Stimulated activated CD8-positive, alpha-beta memory T cell treated with anti-CD3 and anti-CD28 coated beads, Interleukin-7, amount 100 ng/mL, for 4 hours (primary cell): ENCODE measurements at places on chromosomes 4 and X.

DNA sequence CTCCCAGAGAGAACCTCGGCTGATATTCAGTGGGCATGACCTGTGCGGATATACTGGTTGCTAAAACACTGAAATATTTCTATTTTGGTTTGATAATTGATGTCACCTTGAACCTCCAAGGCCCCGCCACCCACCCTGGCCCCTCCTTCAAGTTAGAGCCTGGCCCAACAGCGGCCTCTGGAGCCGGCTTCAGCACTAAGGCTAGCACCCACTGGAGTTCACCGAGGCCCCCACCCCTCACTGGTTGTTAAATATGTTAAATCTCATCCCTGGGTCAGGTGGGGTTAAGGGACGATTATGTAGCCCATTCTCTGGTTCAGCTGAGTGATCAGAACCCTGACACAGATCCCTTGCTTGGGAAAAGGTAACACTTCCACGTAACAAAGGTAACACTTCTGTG lies 24.3 kb downstream of the SEL1L3 start:
- no peak for DNase-seq

DNA sequence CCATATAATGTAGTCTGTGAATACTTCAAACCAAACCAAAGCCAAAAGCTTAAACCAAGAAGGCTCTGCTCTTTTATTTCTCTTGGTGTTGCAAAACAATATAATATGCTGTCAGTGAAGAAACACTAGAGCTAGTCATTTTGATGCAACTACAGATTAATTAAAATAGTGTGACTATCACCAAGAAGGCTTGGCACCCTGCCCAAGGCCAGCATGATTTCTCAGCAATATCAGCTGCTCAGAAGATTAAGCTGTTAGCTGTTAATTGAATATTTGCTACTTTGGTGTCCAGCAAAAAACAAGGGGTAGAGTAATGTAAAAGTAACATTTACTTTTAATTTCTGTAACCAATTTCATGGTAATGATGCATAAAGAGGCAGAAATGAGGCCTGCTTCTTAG lies 104.9 kb upstream of the PRPS2 start:
- no peak for DNase-seq

GRCh38 chrX:112851161-112851779 lies 10.6 kb upstream of the AMOT start:
- no peak for DNase-seq

- no peak for DNase-seq
Observed at GRCh38 chrX:148474030-148474429, 26.4 kb upstream of the AFF2 start.

GRCh38 chr4:32826169-32826568 lies 2106.0 kb downstream of the PCDH7 start:
- no peak for DNase-seq

DNA sequence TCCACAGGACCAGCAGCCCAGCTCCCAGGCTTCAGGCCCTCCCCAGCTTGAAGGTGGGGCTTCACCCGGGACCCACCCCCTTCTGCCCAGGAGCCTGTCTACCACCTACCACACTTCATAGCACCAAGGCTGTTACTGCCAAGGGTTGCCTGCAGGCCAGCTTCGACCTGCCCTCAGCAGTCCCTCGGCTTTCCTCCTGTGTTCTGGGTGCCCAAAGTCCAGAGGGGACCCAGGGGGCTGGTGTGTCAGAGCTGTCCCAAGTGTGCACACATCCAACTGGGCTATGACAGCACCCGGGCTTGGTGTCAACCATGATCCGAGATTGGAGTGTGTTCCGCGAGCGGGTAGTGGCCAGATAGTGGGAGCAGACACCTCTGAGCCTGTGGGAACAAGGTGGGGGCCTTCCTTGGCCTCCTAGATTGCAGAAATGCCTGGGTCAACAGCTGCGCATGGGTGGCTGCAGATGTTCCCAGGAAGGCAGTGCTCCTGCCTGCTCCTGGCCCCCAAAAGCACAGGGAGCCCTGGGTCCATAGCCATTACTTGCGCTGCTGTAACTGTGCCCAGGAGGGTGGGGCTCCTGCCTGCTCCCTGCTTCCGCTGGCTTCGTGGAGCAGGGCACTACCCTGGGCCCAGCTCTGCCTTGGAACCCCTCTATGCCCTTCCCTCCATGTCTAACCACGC lies 16.8 kb downstream of the SULT1B1 start:
- DNase-seq = no peak

- no peak for DNase-seq
Observed at GRCh38 chr4:102647117-102647516, 113.7 kb downstream of the MANBA start.

GRCh38 chr4:90254357-90254756 lies 127.2 kb downstream of the CCSER1 start:
- no peak for DNase-seq

GRCh38 chr4:25749150-25749794 lies 93.6 kb downstream of the SLC34A2 start:
- DNase-seq = no peak

DNA sequence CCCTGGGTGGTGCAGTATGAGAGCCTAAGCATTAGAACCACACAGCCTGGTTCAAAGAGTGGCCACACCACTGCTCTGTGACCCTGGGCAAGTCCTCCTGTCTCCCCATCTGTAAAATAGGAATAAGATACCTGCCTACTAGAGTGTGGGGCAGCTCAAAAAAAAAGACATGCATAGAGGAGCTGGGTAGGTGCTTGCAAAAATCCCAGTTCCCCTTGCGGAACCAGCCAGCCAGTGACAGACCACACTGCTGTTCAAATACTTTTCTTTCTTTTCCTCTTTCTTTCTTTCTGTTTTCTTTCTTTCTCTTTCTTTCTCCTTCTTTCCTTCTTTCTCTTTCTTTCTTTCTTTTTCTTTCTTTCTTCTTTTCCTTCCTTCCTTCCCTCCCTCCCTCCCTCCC lies 63.0 kb upstream of the TRIM2 start:
- DNase-seq = no peak

DNA sequence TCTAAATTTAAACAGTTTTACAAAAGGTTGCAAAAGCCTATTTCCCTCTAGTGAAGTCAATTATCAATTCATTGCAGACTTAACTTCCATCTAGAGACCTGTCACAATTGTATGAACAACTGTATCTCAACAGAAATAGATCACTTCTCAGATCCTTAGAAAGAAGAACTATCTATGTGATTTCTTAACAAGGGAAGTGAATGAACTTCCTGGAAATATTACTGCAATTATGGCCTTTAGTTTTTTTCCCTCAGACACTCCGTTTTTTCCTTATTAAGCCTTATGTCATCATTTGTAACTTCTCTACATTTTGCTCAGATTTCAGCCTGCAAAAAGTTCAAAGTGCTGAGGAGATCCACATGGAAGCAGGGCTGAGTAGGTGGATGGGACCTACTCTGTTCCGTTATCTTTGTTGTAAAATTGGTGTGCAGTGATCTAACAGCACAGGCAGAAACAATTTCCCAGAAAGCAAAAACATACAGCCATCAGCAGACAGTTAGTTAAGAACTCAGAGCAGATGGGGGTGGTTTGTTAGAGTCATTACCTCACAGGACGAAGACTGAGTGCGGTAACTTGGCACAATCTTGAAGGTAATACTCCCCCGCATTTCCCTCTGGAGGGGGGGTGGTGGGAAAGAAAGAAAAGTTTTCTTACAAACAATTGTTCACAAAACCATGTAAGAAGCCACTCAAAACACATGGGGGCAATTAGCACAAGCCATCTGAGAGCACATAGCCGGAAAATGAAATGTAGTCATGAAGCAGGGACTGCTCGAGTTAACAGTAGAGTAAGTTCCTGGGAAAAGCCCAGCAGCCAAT lies 112.3 kb downstream of the NYX start:
- peak; percentile 19 for DNase-seq

GRCh38 chr4:169064296-169064695 lies 54.2 kb upstream of the CBR4 start:
- DNase-seq = no peak

GRCh38 chrX:9434051-9434550 lies 30.8 kb upstream of the TBL1X start:
- DNase-seq = no peak

DNA sequence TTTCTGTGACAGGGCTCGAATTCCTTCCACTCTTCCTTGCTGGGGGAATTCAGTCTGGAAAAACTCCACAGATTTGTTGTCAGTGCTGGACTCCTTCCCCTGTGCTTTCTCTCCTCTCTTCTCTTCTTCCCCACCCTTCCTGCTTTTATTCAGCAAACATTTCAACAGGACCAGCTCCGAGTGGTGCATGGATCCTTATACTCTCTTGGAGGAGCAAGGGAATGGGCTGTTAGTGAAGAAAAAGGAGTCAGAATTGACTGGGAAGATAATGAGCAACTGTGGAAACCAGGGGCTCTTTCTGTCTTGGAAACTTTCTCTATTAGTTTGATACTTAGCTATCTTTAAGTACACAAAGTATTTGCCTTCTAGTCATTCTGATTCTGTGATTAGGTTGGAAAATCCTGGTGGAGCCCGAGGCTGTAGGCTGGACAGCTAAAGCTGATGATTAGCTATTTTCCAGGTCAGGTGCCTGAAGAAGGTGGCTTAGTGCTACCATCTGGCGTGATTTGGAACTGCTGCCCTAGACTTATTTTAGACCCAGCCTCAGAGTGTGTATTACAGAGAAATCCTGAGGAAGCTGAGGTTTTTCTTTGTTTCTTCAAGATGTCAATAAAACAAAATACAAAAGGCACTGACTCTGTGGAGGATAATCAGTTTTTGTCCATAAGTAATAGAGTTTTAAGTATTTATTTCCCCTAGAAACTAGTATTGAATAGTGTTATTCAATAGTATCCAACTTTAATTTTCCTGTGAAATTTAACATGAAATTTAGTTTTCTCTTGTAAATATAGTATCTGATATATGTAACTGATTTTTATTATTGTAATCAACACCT lies 38.4 kb downstream of the NAP1L5 start:
- DNase-seq = no peak

DNA sequence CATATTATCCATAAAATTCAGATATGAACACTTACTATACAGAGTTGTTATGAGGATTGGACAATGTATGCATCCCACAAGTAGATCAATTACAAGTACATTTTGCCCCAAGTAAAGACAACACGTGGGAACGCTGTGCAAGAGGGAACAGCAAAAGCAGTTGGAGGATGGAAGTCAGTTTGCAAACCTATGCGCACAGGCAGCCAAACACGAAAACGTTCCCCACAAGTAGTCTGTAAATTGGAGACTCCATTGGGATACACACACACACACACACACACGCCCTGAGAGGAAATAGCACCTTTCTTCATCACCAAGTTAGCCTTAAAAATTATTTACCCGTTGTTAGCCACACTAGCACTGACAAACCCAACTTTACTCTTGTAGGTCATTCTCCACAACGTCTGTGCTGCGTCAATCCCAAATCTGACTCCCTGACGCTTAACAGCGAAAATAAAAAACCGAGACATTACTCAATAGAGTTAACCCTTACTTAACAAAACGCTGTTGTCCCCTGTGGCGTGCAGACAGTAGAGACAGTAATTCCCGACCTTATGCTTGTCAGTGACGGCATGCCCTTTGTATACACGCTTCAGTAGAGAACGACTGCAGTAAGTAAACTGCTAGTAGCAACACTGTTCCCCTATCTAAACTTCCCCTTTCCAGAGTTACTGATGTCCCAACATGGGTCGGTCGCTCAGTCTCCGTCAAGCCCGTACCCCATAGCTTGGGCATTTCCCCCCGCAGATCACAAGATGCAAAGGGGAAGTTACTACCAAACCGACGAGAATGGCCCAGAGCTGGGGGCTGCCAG lies 730 bp downstream of the MANBA start:
- no peak for DNase-seq

DNA sequence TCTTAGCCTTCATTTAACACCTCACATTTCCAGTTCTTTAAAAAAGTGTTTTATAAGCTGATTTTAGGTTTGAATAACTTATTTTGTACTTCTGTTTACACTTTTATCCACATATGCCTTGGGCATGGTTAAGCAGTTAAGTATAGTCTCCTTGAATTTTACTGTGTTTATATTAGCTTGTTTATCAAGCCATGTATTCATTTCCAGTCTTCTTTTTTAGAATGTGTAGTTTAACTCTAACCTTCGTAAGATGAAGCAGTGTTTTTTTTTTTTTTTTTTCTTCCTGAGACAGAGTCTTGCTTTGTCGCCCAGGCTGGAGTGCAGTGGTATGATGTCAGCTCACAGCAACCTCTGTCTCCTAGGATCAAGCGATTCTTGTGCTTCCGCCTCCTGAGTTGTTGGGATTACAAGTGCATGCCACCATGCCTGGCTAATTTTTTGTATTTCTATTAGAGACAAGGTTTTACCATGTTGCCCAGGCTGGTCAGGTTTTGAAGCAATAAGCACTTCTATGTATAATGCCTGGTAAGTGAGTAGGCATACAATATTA lies 42.5 kb downstream of the BMP2K start:
- no peak for DNase-seq

DNA sequence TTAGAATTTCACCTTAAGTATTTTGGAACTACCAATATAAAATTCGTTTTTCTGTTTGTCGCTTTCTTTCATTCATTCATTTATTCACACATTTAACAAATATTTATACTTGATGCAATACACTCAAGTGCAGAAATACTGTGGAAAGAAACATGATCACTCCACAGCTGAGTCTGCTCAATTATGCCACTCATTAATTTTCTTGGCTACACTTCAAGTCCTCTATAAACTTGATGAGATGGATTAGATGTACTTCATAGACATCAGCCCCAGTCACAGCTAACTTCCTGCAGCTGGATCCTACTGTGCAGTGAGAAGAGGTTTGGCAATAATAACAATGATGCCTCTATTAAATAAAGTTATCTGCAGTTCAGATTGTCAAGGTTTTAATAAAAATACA lies 208.1 kb downstream of the PDGFC start:
- DNase-seq = no peak

DNA sequence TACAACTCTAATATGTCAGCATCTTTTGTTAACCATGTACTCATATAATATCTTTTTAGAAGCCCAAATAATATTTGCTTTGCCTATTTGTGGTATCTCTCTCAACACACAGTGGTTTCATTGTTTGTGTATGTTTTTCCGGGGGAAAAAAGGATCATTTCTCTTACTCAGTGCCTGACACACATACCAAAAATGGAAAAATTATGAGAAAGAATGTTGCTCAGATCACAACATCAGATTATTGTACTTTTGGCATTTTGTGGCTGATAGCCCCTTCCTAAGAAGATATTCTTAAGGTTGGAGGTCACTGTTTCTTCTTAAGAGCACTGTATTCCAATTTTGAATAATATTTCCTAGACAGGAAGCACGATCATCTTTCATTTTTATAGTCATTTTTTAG lies 93.6 kb downstream of the PDLIM5 start:
- no peak for DNase-seq

GRCh38 chrX:48278958-48279357 lies 23.8 kb downstream of the SSX1 start:
- no peak for DNase-seq

DNA sequence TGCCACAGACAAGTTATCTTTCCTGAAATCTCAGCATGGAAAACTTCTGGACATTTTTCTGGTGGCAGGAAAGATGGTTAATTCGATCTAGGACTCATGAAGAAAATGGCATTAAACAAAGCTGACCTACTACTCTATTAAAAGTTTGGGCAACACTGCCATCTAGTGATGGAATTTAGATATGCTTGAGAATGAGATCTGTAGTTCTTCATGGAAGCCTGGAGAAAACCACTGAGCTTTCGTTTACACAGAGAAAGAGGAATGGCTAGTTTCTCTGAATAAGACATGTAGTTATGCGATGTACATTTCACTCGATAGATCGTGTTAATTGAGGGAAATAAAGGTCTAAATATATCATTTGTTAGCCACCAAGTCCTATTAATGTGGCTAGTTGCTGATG lies 51.7 kb upstream of the CHRDL1 start:
- DNase-seq = no peak
